ENCODE measurements at places on chromosomes 6 and 20.

- no peak for DNase-seq
These were observed 71.2 kb downstream of the CDS2 start for GRCh38 chr20:5197847-5198650.

- peak; percentile 72 for DNase-seq
These were observed 747 bp upstream of the PTPRA start for GRCh38 chr20:2872459-2873009.

GRCh38 chr6:104519566-104519965 is 340.2 kb downstream of the HACE1 start:
- no peak for DNase-seq

DNA sequence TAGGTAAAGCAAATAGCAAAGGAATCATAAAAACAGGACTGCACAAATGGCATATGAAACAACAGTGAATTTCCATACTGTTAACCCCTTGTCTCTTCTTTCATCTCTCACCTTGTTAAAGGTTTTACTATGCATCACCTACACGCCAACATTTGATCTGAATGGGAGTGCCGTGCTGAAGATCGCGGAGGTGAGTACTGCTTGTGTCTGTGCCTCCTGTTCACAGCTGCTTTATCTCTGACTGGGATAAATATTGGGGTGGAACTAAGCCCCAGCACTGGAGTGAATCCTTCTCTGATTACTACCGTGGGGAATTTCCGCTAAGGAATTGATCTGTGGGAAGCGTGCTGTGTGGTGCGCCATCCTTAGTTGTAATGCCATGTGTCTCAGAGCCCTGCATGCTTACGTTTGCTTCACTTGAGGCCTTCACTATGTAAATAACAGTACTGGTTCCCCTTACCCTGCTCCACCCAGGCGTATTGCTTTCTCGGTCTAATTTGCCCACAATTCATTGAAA is 11.4 kb upstream of the PBOV1 start:
- DNase-seq: no peak

- peak; percentile 89 for DNase-seq
These were observed 113.3 kb downstream of the LY86 start for GRCh38 chr6:6701864-6702263.

GRCh38 chr6:33455051-33455450 is 675 bp downstream of the ZBTB9 start:
- no peak for DNase-seq

DNA sequence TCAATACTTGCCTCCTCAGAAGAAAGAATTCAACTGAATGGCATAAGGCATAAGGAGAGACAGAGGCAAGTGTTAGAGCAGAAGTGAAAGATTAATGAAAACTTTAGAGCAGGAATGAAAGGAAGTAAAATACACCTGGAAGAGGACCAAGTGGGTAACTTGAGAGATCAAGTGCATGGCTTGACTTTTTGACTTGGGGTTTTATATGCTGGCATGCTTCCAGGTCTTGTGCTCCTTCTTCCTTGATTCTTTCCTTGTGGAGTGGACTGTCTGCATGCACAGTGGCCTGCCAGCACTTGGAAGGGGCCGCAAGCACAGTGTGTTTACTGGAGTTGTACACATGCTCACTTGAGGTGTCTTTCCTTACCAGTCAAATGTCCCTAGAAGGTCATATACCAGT is 222.1 kb upstream of the UFL1 start:
- no peak for DNase-seq

- DNase-seq: no peak
These were observed 152.9 kb upstream of the RUNX2 start for GRCh38 chr6:45175272-45175671.

DNA sequence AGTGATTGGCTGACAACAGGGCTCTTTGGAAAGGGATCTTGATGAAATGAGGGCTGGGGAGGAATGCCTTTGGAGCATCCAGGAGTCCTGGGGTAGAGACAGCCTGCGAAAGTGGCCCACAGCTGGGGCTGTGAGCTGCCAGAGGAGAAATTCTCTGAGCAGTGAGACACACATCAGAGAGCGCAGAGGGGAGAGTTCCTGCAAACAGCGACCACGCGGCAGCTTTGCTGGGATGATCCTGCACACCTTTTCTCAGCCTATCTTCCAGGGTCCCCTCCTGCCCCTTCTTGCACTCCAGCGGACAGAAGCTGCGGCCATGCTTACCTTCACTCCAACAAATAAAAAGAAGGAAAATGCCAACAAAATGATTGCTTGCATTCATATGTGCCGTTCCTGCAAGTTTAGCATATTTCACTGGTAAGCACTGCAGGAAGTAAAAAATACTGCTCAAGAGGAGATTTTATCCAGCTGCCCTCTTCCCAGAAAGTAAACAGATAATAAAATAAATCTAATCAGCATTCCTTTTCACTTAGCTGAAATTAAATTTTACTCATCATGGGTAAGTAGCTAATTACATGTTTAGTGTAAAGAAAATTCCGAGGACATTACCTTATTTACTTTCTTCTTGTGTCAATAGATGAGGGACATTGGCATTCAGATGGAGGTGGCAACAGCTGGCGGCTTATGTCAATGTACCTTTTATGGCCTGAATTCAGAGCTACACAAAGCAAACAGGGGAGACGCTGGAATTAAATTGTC is 339.9 kb upstream of the ARID1B start:
- no peak for DNase-seq

DNA sequence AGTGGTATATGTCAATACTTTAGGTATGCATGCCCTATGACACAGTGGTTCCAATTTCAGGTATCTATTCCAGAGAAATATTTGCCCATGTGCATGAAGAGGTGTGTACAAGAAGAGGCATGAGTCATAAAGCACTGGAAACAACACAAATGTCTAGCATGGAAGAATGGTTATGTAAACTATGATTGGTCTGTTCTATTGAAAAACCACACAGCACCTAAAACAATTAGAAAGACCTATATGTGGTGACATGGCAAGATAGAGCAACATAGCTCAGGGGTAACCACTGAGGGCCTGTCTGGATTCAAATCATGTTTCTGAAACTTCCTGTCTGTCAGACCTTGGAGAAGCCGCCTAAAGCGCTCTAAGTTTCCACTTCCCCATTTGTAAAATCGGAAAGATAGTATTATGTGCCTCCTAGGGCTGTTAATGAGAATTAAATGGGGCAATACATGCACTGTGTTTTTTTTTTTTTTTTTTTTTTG is 76.0 kb upstream of the SHLD1 start:
- DNase-seq: no peak

- no peak for DNase-seq
These were observed 32.7 kb upstream of the MANEA start for GRCh38 chr6:95544517-95545225.

- no peak for DNase-seq
These were observed 97.4 kb downstream of the PHACTR1 start for GRCh38 chr6:12814015-12814414.

DNA sequence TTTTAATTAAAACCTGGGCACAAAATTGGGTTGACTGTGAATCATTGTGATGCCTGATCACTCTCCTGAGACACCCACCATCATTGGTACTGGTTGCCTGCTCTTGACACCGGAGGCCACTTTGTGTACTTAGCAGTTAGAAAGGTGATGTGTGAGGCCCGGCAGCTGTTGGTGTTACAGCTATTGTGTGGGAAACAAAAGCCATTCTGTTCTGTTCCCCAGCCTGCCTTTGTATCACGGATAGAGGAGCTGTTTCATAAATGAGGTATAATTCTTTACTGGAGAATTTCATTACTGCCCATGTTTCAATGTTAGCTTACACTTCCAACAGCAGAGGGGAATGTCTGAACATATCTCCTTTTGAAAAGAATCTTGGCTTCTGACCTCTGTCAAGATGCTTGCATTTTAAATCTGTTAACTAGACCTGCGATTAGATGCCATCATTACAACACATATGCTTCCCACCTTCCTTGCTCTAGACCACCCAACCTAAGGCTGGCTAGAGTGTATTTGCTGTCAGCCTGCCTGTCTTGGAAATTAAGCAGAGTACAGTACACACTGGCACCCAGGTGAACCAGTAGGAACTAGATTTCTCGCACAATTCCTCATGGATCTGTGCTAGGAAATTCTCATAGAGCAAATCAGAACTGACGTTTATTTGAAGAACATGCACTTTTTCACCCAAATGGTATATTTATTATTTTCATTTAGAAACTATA is 142.4 kb upstream of the INSM1 start:
- no peak for DNase-seq

DNA sequence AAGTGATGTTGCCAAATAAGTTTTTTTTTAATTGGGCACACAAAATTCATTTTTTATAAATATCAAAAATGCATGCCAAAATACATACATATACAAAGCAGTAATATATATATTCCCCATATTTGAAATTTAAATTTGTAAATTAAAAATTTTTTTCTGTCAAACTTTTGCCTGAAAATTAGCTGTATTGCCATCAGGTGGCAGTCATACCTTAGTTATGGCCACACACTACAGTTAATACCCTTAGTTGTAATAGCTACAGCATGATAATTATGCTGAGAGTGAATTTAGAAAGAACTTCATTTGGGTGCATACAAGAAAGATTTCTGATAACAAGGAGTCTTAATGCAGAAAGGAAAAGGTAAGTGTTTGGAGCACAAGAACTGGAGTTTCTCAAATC is 46.2 kb upstream of the SDHAF4 start:
- DNase-seq: peak; percentile 8

DNA sequence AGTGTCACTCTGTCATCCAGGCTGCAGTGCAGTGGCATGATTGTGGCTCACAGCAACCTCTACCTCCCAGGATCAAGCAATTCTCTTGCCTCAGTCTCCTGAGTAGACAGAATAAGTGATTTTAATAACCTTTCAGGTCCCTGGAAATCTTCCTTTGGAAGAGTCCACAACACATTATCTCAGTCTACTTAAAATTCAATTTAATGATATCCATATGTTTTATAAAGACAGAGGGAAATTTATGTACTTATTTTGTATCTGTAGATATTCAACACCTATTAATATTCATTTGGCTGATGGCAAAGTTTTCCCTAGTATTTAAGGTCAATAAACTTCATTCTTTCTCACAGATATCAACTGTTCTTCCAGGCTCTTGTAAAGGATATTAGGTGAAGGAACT is 881.4 kb upstream of the GJE1 start:
- no peak for DNase-seq

GRCh38 chr20:44073011-44073674 is 113.8 kb downstream of the JPH2 start:
- peak; percentile 3 for DNase-seq

DNA sequence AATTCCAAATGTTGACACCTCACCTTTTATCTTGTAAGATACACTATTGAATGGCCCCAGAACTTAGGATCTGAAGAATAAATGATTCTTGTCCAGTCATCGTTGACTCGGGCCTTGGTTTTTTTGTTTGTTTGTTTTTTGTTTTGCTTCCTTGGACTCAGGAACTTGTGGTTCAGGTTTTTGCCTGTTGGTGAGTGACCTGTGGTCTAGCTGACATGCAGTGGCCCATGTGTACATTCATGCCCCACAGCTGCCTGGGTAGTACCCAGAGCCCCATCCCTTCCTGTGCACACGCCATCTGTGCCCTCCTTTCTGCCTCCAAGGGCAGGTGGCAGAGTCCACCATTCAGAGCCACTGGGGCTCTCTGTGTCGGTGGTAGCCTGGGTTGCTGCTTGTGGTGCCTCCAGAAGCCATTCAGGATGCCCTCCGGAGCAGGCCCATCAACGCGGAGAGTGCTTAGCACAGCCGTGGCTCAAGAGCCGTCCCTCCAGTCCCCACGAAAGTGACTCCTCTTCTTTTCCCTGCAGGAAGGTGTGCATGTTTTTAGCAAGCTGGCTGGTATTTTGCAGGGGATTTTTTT is 85.9 kb downstream of the SYNJ2 start:
- no peak for DNase-seq

GRCh38 chr6:104459543-104459942 is 400.2 kb downstream of the HACE1 start:
- no peak for DNase-seq

DNA sequence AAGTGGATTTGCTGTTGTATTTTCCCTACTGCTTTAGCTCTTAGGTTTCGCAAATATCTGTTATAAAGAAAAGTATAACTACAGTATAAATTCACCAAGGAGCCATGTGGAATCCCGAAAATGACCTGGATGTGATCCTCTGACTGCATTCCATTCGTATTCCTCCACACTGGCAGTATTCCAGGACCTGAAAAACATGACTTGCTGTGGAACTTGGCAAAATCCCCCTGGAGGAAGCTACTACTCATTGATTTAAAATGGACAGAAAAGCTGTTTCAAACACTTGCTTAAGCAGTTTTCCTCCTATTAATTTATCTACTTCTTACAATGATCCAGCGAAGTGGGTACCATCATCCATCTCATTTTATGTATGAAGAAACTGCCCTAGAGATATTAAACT is 13.3 kb upstream of the ENPP5 start:
- no peak for DNase-seq

GRCh38 chr20:10924644-10925201 is 250.9 kb upstream of the JAG1 start:
- no peak for DNase-seq

DNA sequence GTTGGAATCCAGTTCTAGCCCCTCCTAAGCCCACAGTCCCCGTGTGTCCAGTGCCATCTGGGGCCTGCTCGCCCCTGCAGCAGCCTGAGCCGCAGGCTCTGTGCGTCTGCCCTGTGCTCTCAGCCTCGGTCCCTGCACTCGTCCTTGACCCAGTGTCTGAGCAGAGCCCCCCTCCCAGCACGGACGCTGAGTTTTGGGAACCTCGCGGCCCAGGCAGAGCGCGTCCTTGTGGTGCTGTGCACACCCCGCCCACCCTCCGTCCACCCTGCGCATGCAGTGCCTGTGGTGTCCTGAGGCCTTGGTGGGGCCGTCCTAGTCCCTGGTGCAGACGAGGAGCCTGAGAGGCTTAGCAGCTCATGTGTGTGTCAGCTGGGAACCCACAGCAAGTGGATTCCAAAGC is 31.6 kb downstream of the OSBPL2 start:
- no peak for DNase-seq

DNA sequence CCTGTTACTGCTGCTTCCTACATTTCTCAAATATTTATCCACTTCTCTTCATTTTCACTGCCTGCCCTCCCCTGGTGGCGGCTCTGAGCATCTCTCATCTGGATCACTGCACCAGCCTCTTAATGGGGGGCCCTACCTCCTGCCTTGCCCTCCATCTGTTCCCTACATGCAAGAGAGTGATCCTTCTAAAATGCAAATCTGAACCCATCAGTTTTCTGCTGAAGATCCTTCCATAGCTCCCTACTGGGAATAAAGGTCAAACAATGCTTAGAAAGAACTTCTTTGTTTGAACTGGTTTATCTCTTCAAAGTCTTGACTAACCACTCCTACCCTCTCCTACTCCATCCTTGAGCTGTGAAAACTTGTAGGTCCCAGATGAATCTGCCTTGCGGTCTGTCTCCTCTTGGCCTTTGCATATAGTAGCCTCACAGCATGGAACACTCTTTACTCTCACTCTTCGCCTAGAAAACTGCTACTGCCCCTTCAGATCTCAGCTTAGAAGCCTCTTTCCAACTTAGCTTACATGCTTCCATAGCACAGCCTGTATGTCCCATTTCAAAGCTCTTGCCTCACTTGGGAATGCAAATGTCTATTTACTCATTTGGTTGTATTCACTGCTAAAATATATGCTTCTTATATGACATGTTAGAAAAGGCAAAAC is 119.3 kb downstream of the QRSL1 start:
- DNase-seq: no peak

GRCh38 chr20:51628533-51629398 is 86.2 kb upstream of the NFATC2 start:
- no peak for DNase-seq

- no peak for DNase-seq
These were observed 868 bp downstream of the CYB5R4 start for GRCh38 chr6:83860359-83860755.
